ENCODE measurements at places on chromosomes 5 and 9. TPM values are rescaled to one million over a fixed set of nuclear protein-coding genes. Genes with fewer than 3 reads are reported as not detected.

WDR31 gene
- 0.54 TPM for polyA plus RNA-seq

ZNF883 gene
- 1.0 TPM for polyA plus RNA-seq

GRCh38 chr5:156755421-156756087 is 94.5 kb upstream of the PPP1R2B start:
- no peak for DNase-seq

DNA sequence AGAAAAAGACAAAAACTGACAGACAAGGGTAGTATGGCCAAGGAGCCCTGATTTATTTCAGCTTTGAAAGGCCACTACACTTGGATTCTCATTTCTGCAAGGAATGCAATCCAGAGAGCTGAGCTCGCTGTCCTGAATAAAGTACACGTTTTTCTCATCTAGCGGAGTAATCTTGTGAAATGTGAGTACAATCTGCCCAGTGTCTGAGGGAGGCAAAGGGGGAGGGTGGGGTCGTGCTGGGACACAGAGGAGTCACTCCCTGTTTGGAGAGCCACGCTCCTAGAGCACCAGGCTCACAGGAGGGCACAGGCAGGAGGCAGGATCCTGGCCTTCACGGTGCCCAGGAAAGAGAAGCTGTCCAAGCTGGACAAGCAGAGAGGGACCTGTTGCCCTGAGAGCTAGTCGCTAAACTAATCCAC is 51.0 kb upstream of the IFNK start:
- peak; percentile 77 for DNase-seq

DNA sequence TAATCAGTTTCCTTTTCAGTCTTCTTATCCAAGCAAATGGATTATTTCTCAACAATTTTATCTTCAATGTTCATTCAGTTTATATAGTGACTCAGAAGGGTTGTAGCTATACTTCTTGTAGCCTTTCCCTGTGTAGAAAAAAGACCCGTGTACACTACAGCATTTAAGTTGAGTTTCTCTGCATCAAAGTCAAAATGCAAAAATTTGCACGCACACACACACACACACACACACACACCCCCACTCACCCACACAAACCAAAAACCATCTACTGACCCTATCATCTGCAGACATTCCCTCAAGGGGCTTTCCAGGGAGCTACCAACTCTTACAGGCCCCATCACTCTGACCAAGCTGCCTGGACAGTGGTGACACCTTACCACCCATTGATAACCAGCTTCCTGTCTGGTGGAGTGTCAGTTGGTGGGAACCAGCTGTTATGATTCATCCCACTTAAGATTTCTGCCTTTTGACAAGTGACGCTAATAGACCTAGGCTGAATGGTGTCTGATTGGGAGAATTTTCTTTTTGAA is 12.2 kb upstream of the ELL2 start:
- no peak for DNase-seq

PCDHGC4 gene
- 0.38 TPM for polyA plus RNA-seq
